Activated CD4-positive, alpha-beta T cell treated with anti-CD3 and anti-CD28 coated beads for 24 hours (primary cell): ENCODE measurements at places on chromosomes 2 and 18.

DNA sequence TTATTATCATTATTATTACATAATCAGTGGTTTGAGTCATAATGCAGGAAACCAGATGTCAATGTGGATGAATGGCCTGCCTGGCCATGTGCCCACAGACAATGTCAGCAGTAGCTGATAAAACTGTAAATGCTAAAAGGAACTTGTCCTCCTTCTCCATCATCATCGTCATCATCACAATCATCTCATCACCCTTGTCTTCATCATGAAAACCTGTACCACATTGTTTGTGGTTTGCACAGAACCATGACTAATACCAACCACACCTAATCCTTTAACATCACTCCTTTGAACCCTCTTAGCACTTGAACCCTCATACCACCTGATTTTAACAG, 96.0 kb downstream of the HNMT start:
- no peak for DNase-seq

DNA sequence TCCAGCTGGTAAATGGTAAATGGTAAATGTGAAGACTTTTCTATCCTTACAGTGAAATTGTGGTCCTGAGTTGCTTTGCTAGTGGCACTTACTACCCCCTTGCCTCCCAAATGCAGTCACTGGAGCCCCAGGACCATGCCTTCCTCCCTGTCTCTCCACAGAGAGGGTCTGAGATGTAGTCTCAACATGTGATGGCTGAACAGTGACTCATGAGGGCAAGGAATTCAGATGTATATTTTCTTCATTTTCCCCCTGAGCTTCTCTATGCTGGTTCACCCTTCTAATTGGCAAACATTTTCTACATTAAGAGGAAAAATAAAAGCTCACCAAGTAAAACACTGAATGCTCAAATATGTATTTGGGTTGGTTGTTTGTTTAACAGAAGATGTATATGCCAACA, 232.0 kb downstream of the SH3BP4 start:
- DNase-seq = no peak

- DNase-seq = no peak
Measured at GRCh38 chr18:32257084-32257785, 67.4 kb downstream of the MEP1B start.

GRCh38 chr2:219142329-219142728, 18.3 kb downstream of the NHEJ1 start:
- no peak for DNase-seq
